ENCODE measurements at places on chromosomes 11 and 22.

GRCh38 chr11:67356864-67357561 lies 3.7 kb upstream of the POLD4 start:
- DNase-seq: peak; percentile 82

DNA sequence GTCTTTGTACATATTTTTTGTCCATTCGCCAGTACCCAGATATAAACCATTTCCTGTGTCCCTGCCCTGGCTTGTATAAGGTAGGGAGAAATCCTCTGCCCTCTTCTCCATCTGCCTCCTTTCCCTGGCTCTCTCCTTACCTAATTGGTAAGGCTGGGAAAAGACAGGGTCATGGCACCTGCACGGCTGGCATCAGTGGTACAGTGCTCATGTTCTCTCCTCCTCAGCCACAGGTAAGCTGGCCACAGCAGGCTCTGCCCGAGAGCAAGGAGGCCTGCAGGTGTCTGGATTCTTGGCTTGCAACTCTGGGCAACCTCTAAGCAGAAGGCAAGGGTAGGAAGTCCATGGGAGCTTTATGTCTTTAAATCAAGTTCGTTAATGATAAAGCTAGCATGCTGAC lies 419.9 kb downstream of the BUD13 start:
- no peak for DNase-seq

DNA sequence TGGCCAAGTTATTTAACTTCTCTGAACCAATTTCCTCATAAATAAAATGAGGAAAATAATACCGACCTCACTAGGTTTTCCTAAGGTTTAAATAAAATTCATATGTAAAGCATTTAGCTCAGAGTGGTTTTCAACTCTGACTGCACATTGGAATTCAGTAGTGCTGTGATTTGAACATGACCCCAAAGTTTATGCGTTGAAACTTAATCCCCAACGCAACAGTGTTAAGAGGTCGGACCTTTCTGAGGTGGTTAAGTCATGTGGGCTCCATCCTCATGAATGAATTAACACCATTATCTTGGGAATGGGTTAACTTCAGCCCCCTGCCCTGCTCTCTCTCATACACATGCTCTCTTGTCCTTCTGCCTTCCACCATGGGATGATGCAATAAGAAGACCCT lies 322.2 kb downstream of the AASDHPPT start:
- no peak for DNase-seq

DNA sequence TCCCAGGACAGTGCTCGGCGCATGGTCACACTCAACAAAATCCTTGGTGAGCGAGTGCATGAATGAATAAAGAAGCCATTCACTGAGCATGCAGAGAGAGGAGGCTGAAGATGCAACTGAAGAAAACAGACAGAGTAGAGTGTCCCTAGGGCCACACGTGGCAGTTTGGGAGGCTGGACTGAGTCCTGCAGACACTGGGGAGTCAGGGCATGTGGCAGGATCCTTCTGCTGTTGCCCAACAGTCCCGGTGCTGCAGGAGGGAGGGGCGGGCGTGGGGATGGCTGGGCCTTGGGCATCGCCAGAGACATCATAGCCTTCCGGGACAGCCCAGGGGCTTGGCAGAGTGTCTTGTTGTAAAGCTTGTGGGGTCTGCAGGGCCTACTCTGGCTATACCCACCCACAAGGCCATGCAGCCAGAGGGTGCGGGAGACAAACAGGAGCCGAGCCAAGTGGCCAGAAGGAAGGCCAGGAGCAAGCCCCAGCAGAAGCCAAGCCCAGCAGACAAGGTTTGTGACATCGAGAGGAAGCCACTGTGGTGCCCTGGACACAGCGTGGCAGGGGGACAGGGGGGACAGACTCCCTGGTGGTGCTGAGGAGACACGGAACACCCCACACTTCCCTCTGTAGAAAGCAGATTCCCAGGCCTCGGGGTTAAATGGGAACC lies 26.7 kb upstream of the FBLN1 start:
- DNase-seq: no peak

DNA sequence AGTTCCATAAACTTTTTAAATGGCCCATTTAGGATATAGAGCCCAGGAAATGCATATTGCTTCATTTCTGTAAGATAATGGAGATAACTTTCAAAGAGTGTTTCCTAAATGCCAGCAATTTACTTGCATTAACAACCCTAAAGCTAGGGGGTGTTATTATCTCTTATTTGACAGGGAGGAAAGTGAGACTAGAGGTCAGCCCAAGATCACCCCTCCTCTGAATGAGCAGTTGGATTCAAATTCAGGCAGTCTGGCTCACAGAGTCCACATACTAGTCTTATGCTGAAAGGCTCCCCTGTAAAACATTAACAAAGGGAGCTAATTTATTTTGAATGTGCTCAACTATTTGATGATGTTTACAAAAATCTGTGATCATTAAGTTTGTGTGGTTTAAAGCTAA lies 49.9 kb upstream of the TRIM77 start:
- no peak for DNase-seq

GRCh38 chr11:130689222-130689908 lies 226.9 kb downstream of the SNX19 start:
- DNase-seq: no peak

GRCh38 chr11:30778596-30778995 lies 192.4 kb upstream of the MPPED2 start:
- DNase-seq: no peak

GRCh38 chr22:32574958-32575910 lies 100.6 kb downstream of the FBXO7 start:
- DNase-seq: no peak

- DNase-seq: no peak
Measured at GRCh38 chr11:104883342-104883741, 14.9 kb downstream of the CASP12 start.

DNA sequence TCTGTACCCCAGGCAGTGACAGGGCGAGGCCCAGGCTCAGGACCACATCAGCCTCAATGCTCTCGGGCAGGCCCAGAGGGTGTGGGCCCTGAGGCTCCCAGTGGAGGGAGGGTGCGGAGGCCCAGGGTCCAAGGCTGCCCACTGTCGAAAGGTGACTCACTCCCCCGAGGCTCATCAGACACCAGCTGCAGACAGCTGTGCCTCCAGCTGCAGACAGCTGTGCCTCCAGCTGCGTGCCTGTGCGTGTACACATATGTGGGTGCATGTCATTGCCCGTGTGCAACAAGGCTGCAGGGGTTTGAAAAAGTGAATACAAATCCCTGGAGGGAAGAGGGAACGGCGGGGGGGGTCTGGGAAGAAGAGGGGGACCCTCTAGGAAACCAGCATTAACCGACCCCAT lies 134.3 kb downstream of the BRD1 start:
- DNase-seq: no peak

DNA sequence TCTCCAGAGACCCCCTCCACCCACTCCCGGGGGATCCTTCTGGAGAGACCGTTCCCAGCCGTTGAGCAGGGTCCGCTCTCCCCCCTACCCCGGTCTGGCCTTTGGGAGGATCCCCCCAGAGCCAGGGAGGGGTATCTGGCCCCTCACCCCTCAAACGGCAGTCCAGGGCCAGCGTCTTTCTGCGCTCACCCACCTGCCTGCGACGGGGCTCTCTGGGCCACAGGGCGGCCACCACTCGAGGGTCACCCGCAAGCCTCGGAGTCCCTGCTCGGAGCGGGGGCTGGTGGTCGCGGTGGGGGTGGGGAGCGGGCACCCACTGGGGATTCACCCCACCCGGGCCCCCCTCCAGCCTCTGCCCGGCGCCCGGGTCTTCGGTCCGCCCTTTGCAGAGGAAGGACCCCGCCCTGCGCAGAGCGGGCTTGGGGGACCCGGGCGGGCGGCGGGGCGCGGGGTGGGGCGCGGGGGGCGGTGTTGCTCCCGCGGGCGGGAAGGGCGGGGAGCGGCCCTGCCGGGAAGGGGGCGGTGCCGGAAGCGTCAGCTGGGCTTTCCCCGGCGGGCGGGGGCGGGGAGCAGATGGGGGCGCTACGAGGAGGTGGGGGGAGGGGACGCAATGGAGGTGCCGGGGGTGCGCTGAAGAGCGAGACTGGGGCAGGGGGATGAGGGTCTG lies 16.6 kb downstream of the CRELD2 start:
- no peak for DNase-seq

DNA sequence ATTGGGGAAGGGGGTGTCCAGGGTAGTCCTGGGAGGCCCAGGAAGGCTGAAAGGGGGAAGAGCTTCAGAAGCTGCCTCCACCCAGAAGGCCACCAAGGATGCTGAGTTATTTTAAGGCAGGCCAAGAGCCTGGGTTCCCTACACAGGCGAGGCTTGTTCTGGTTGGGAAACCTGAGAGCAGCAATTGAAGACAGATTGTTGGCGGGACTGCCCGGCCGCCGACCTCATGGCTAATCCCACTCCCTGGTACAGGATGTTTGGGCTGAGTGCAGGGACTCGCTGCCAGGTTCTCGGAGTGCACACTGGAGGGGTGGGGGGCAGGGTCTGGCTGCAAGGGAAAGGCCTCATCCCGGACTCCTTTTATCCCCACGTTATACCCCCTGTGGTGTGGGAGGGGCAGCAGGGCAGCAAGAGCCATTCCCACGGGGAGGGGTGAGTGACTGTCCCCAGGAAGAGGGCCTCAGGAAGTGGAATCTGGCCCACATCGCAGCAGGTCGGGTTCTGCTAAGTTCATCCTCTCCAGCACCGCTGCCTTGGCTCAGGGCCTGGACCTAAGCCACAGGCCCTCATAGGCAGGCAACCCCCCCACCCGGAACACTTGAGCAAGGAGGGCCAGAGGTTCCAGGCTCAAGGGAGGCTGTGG lies 43.6 kb upstream of the PRR5 start:
- DNase-seq: no peak

DNA sequence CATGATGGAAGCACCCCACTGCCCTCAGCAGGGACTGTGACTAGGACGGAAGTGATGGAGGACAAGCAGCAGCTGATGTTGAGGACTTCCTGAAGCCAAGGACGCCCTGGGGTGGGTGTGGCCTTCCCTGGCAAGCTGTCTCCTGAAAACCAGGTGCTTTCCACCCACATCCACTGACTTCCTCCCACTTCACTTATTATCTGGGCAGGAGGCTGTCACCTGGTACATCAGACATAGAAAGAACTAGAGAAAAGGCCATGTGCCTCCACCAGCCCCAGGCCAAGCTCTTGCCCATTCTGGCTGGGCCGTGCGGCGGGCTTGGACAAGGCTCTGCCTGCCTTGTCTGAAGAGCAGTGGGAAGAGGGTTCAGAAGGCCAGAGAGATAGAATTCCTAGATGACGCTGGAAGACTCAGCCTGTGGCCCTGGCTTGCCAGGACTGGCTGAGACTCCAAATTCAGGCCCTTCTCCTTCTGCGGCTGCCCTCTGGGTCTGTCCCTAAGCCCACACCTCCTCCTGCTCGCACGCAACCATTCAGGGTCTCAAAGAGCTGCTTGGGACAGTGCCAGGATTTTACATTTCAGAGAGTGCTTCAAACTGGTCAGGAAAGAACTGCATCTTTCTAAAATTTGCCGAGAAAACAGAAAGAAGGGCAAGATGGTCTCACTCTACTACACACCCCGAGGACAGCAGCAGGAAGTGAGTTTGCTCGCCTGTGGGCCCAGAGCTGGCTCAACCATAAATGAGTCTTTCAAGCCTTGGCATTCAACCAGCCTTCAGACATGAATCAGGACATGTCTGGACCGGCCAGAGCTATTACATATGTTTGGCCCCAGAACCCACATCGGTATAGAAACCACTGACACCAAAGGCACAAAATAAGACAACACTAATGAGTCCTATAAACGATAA lies 13.3 kb downstream of the ARHGAP1 start:
- no peak for DNase-seq

DNA sequence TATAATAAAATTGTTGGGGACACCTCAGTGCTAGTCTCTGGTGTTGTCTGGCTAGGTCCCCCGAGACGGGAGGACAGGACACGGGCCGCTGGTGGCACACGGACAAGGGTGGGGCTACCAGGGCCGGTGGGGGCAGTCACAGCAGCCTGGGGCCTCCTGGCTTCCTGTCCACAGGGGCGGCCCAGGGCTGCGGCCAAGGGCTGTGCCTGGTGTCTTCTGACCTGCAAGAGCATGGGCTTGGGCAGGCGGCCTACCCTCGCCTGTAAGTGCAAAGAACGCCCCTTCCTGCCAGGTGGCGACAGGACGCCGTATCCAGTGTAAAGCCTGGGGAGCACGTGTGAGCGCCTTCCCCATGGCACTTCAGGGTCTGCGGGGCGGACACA lies 3.6 kb downstream of the LRFN4 start:
- DNase-seq: no peak

DNA sequence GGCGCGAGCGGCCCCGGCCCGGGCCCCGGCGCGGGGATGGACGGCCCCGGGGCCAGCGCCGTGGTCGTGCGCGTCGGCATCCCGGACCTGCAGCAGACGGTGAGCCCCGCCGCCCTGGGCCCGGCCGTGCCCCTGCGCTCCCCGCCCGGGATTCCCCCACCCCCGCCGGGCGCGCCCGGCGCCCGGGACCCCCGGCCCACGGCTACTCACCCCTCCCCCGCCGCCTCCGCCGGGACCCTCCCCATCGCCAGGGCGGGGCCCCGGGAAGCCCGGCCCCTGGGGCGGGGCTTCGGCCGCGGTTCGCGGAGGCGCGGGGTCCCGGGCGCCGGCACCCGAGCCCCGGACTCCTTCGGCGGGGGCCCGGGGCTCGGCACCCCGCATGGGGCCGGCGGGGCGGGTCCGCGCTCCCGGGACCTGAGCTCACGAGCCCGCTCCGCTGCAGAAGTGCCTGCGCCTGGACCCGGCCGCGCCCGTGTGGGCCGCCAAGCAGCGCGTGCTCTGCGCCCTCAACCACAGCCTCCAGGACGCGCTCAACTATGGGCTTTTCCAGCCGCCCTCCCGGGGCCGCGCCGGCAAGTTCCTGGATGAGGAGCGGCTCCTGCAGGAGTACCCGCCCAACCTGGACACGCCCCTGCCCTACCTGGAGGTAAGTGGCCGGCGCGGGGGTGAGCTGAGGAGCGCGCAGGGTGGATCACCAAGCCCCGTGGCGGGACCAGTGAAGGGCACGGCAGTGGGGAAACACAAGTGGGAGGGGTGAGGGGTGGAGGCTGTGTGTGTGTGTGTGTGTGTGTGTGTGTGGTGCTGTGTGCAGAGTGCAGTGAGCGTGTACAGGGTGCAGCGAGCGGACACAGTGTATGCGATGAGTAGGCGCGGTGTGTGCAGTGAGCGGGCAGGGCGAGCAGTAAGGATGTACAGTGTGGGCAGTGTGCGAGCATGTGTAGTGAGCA lies 2.3 kb downstream of the SHANK3 start:
- no peak for DNase-seq

- no peak for DNase-seq
Measured at GRCh38 chr11:76250520-76251225, 44.4 kb upstream of the WNT11 start.

DNA sequence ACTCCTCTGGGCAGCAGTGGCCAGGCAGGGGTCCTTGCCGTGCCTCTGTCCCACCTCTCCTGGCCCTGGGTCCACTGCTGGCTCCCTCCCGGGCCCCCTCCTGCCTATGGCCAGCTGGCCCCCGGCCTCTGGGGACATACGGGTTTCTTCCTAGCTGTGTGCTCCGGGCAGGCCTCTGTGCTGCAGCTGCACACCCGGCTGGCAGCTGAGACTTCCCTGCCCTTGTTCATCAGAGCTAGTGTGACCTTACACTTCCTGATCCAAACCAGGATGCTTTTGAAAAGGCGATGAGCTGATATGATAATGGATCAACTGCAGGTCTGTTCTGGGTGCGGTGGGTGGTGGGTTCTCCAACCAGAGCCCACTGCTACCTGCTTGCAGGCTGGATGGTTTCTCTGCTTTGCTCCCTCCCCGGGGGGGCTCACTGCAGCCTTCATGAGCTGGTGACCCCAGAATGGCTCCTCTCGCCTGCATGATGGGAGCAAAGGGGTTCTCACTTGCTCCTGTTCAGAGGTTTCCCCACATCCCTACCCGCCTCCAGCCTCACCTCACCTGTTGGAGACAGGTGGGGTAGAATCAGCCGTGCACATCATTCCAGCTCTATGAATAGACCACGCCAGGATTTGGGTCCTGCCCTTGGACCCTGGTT lies 13.3 kb downstream of the B3GAT1 start:
- DNase-seq: no peak

GRCh38 chr11:108733479-108734116 lies 68.7 kb downstream of the DDX10 start:
- no peak for DNase-seq
